Esophagus squamous epithelium (tissue), 5 donors: ENCODE measurements at places on chromosomes 16 and 17.

- no peak for DNase-seq
These were observed 76.6 kb downstream of the PLCG2 start for GRCh38 chr16:81855552-81856153.

DNA sequence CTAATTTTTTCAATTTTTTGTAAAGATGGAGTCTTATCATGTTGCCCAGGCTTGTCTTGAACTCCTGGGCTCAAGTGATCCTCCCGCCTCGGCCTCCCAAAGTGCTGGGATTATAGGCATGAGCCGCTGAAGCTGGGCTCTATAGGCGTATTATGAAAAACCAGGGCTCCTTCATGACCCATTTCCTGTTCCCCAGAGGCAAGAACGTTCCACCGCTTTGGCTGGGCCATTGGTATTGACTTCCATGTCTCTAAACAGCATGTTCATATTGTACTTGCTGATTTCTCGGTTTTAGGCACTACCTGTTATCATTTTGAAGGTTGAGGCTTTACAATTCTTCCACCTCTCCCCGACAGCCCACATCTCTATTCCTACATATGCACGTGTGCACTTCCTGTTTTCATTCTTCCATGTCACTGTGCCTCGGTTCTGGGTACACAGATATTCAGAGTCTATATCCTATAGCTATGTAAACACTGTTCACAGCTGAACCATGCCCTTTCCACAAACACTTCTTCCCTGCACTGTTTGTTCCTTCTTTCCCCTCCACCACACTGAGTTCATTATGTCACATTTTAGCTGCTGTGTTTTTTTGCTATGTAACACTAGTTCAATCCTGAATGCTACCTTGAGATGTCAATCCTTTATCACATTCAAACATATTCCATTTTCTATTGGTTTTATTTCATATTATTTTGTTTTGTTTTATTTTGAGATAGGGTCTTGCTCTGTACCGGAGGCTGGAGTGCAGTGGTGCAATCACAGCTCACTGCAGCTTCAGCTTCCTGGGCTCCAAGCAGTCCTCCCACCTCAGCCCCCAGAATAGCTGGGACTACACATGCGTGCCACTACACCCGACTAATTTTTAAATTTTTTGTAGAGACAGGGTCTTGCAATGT, 16.8 kb upstream of the MAPK3 start:
- no peak for DNase-seq

GRCh38 chr17:43033948-43034881, 9.2 kb downstream of the RND2 start:
- DNase-seq: no peak

DNA sequence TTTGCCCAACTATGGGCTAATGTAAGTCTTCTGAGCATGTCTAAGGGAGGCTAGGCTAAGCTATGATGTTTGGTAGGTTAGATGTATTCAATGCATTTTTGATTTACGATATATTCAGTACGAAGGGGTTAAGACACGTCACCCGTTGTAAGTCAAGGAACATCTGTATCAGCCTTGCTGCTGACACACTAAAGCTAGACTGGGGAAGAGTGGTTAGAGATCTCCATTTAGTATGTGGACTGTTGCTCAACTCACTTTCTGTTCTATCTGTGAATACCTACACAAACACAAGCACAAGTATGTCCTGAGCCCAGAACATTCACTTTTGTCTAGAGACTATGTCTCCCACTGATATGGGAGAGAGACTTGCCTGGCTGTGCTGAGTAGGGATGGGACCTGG, 71.5 kb downstream of the VMP1 start:
- no peak for DNase-seq

GRCh38 chr16:11629071-11630030, 38.9 kb upstream of the SNN start:
- no peak for DNase-seq

- DNase-seq: no peak
These were observed 159.4 kb downstream of the SEC14L1 start for GRCh38 chr17:77300016-77300686.

DNA sequence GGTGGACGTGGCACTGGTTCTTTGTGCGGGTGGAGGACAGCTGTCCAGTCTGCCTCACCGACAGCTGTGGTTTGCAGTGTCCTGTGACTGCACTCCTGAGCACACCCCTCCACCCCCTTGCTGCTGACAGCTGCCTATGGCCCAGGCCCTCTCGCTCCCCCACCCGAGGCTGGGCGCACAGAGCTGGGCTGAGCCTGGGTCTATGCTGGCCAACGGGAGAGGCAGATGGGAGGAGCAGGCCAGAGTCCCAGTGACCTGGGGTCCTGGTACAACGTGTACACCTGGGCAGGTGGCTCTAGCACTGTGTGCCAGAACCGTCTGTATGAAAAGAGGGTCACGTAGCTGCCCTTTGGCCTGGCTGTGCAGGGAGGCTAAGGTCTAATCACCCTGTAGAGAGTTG, 30.5 kb downstream of the BAIAP2 start:
- no peak for DNase-seq
